ENCODE measurements at places on chromosomes 4 and X. TPM values are rescaled to one million over a fixed set of nuclear protein-coding genes. Genes with fewer than 3 reads are reported as not detected.

GRCh38 chrX:35380808-35381700, 417.1 kb upstream of the MAGEB16 start:
- no peak for DNase-seq

The CXCL13 gene
- total RNA-seq, result not detected

GRCh38 chr4:161248880-161249279, 914.9 kb downstream of the FSTL5 start:
- no peak for DNase-seq

DNA sequence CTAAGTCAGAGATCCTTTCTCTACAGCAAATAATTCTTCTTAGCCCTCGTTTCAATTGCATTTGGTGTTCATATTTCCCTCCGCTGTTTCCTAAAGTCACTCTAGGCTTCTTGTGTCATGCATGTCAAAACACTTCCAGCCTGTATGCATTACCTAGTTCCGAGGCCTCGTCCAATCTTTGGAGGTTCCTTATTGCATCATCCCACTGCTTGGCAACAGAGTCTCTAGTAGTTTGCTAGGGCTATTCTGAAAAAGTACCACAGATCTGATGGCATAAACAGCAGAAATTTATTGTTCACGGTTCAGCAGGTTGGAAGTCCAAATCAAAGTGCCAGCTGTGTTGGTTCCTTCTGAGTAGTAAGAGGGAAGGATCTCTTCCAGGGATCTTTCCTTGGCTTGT, 5.9 kb downstream of the H2BW2 start:
- no peak for DNase-seq

- DNase-seq, result no peak
Observed at GRCh38 chr4:128358231-128358912, 70.8 kb upstream of the PGRMC2 start.

DNA sequence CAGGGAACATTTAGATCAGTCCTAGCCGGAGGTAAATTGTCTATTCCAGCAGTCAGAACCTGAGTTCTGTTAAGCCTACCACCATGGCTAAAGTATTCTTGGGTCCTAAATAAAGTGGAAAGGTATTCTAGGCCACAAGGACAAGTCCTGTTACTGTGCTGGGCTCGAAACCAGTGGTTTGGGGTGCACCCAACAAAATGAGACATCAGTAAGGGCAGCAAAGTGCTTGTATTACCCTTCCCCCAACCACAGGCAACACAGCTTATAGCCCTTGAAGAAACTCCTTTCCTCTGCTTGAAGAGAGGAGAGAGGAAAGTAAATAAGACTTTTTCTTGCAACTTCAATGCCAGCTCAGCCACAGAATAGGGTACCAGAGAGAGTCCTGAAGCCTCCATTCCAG, 1345.6 kb downstream of the PCDH18 start:
- DNase-seq, result no peak

DNA sequence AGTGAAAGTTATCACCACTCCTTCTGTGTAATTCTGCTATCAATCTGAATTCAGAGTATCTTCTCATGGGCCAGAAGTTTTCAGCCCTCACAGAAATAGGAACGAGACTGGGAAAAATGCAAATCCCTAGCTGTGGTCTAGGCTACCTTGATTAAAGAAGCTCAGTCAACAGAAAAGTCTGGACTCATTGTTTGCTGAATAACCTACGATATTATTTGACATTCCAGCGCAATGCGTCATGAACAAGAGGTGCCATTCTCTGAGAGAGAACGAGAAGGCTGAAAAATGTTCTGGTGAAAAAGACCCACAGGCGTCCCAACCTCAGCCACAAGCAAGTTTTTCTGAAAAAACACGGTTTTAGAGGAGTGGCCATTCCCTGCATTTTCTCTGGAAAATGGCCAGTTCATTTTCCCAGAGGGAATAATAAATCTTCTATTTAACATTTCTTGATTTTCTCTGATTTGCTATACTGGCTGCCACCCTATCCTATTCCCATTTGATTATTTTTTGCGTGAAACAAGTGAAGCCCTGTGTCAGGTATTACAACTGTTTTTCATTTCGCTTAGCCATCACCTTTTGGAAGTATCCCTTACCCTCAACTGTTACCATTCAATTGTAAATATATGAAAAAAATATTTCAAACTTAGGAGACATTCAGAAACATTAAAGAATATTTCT, 1117.6 kb upstream of the PRKX start:
- DNase-seq, result no peak

The ARSJ gene
- total RNA-seq, result 5.4 TPM

- DNase-seq, result no peak
Observed at GRCh38 chr4:23477905-23478304, 411.9 kb downstream of the PPARGC1A start.

- DNase-seq, result no peak
Observed at GRCh38 chr4:106353786-106354185, 14.8 kb downstream of the GIMD1 start.

GRCh38 chr4:66949419-66949818, 595.9 kb downstream of the CENPC start:
- DNase-seq, result no peak

GRCh38 chrX:78506248-78506647, 152.9 kb downstream of the RTL3 start:
- no peak for DNase-seq

- DNase-seq, result no peak
Observed at GRCh38 chr4:145909281-145909715, 29.3 kb downstream of the ZNF827 start.

The FAM47E gene
- 0.49 TPM for total RNA-seq
